CD4-positive, alpha-beta T cell (primary cell): ENCODE measurements at places on chromosomes 2 and 18.

GRCh38 chr2:99422599-99422998 lies 67.2 kb downstream of the REV1 start:
- DNase-seq: no peak

DNA sequence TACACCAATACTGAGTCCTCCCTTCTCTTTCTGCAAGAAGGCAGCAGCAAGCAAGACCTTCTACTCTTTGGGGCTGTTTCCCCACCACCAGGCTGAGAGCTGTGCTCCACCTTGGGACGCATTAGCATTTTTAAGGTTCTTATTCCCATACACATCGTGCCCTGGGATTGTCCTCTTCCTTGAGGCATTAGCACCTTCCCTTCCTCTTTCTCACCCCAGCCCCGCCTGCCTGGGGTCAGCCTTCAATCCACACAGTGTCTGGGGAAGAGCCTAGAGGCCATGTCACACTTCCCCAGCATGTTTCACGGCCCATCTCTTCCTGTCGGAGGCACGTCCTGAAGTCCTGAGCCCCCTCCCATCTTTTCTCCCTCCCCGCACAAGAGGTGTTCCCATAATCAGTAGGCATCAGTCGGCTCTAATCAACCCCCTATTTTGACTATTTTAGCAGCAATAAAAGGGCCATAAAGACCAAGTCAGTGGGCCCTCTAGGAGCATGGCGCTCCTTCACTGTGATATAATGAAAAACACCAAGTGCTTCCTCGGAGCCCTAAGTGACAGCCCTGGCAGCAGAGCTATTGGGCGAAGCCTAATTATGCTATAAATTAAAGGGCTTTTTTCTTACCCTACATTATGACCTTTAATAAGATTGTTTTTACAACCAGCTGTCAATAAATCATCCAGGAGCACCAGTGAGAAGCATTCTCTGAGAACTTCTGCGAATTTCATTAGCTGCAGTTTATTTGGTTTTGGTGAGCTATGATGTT lies 55.0 kb upstream of the PKDCC start:
- no peak for DNase-seq

DNA sequence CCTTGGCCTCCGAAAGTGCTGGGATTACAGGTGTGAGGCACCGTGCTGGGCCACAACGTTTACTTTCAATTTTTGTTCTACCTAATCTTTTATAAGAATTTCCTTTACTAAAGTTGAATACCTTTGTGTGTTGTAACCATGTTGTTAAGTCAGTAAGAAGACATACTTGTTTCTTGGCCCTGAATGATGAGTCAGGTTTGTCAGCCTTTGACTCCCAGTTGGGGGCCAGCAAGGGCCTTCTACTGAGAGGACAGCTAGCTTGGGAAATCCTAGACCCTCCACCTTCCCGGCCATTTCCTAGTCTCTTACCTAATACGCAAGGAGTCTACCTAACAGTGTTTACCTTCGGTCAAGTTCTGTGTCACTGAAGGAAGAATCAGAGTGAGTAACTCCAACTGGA lies 22.7 kb downstream of the MTHFD2 start:
- no peak for DNase-seq

DNA sequence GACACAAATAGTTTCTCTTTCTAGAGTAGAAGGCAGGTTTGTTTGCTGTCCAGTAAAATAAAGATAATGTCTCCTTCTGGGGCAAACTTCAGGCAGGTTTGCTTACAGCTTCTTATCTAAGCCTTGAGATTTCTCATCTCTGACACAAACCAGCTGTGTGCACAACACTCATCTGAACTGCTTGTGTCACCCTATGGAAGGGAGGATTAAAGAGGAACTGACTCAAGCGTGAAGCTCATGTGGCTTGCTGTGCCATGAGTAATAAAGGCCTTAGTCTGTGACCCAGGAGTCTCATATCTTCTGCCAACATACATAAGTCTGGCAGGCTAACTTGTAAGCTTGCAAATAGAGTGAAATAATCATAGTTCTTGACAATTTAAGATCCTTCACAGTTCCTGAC lies 24.2 kb upstream of the CPO start:
- no peak for DNase-seq

DNA sequence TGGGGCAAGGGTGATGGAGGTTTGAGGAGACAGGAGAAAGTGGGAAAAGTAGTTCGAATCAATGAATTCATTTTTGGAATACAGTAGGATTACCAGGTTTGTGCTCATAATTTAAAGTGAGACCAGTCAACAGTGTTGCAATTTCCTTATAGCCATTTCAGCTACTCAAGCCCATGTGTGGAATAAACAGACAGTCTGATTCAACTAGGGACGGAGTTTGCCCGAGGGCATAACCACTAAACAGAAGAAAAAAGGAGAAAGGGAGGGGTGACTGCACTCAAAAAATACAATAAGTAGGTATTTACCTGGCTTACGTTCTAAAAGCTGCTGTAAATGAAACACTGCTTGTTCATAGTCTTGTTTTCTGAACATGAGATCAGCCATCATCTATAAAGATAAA lies 55.2 kb downstream of the TTC21B start:
- DNase-seq: no peak

DNA sequence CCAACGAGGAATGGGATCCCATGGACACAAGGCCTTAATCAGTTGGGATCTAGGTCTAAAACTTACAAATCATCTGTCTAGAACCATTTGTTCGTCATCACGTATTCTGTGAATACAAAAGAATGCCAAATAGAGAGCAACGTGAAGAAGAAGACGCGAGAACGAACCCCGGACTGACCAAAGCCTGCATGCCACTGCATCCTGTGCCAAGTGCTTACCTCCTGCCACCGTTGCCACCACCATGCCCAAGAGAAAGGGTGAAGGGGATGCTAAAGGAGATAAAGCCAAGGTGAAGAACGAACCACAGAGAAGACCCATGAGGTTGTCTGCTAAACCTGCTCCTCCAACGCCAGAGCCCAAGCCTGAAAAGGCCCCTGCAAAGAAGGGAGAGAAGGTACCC lies 30.2 kb downstream of the ITSN2 start:
- DNase-seq: no peak

DNA sequence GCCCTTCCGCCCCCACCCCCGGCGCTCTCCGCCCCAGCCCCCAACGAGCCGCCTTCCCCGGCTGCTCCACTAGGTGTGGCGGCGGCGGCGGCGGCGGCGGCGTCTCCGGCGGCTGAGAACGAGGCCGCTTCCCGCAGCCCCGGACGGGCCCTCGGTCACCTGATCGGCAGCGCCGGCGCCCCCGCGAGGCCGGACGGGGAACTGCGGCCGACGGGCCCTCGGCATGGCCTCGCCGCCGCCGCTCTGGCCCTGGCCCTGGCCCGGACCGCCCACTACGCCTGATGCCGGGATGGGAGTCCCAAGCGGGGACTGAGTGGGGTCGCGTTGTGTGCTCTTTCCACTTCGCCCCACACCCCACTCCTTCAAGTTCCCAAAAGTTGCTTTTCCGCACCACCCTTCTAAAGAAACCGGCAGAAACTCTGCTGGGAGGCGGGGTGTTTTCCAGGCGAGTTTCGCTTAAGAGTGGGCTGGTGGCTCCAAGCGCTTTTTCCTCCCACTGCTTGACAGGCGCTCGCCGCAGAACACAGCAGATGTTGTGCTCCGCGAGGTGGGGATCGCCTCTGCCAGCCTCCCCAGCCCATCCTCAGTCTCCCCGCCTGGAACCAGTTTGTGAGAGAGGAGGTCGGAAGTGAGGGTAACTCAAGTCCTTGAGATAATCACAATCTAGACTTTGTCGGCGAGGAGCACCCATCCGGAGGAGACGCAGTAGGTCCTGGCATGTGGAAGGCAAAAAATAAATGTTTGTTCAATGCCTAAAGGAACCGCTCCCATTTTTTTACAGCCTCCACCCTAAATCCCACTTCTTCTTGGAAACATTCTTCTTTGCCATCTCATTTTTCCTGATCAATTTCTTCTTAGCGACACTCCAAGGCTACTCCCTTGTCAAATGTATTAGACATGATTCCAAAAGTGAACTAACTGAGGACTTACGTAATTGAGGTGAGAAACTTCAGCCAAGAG lies at the start of gene NCKAP1:
TSS of gene NCKAP1 (minus strand) at position 117 of the 960 bp plus-strand sequence. CDS start 358 bp downstream, outside the sequence.
- DNase-seq: peak; percentile 83

DNA sequence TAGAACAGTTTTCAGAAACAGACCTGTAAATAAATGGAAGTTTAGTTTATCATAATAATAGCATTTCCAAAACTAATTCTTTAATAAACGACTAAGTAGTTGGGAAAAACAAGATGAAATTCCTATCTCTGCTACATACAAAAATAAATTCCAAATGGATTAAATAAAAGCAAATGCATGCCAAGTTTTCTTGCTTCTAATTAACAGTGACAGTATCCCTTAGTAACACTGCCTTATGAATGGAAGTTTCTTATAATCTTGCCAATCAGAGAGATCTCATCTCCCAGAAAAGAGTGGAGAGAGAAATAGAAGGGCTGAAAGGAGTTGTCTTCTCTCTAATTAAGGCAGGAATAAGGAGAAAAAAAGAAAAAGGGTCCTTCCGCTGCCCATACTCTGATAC lies 133.9 kb downstream of the GFPT1 start:
- DNase-seq: no peak

DNA sequence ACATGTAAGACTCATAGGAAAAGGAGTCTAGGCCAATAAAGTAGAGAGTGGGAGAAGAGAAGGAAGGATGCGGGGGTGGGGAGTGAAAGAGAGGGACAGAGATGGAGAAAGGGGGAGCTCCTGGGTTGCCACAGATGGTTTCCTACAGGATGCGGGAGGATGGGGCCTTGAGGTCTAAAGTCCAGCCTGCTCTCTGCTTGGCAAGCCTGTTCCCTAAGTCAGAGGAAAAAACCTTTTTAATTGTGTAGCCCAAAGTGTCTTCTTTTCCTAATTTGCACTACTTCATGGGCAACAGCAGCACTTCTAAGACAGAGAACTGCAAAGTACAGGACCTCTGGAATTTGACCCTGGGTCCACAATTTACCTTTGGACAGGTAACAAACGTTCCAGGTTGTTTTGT lies 1.4 kb upstream of the FAM110C start:
- DNase-seq: no peak

- no peak for DNase-seq
These were observed 83.6 kb downstream of the CCDC138 start for GRCh38 chr2:108870069-108870644.

- DNase-seq: no peak
These were observed 98.1 kb downstream of the WDSUB1 start for GRCh38 chr2:159188449-159188848.

GRCh38 chr2:212157012-212157411 lies 381.6 kb downstream of the ERBB4 start:
- DNase-seq: no peak

GRCh38 chr2:128997166-128997866 lies 678.6 kb upstream of the HS6ST1 start:
- no peak for DNase-seq

DNA sequence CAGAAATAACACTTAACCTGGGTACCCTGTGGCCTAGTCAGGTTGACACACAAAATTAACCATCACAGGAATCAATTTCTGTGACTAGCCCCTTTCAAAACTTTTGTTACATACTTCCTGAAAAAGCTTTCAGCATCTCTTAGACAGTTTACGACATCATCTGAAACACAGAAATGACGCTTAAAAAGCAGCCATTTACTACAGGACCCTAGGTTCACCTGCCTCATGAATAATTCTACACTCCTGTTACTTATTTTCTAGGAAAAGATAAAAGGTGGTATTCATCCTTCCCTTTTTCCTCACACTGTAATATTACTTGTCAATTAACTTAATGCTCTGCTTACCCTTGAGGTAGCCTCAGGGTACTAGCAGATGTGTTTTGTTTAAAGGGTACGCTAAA lies 388.4 kb downstream of the IRS1 start:
- DNase-seq: no peak

DNA sequence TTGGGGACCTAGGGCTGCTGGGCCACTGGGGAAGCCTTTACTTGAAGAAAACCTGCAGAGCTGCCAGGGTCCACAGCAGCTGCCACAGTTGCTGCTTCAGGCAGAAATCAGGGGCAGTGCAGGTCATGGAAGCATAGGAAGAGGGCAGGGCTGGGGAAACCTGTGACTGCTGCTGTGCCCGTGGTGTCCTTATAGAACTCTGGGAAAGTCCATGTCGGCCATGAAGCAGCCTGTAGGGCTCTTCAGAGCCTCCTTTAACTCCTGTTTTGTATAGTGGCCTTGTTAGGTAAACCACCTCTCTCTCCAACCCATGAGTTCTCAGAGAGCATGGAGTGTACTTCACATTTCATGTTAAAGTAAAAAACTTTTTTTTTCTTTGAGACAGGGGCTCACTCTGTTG lies 62.1 kb downstream of the SMAD4 start:
- DNase-seq: no peak

DNA sequence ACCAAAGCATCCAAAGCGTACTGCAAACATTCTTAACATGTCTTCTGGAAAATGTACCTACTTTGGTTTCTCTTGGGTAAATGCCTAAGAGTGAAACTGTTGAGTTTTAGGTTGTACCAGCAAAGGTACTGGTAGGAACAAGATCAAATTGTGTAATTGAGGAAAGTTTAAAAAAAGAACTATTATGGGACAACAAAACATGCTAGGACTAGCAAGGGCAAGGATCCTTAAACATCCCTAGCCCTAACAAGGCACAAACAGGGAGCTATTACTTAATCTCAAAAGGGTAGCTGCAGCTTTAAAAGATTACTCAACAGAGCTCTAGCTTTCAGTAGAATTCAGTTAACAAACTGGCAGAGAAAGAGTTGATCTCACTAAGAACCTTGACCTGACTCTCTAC lies 56.0 kb upstream of the GRB14 start:
- no peak for DNase-seq

DNA sequence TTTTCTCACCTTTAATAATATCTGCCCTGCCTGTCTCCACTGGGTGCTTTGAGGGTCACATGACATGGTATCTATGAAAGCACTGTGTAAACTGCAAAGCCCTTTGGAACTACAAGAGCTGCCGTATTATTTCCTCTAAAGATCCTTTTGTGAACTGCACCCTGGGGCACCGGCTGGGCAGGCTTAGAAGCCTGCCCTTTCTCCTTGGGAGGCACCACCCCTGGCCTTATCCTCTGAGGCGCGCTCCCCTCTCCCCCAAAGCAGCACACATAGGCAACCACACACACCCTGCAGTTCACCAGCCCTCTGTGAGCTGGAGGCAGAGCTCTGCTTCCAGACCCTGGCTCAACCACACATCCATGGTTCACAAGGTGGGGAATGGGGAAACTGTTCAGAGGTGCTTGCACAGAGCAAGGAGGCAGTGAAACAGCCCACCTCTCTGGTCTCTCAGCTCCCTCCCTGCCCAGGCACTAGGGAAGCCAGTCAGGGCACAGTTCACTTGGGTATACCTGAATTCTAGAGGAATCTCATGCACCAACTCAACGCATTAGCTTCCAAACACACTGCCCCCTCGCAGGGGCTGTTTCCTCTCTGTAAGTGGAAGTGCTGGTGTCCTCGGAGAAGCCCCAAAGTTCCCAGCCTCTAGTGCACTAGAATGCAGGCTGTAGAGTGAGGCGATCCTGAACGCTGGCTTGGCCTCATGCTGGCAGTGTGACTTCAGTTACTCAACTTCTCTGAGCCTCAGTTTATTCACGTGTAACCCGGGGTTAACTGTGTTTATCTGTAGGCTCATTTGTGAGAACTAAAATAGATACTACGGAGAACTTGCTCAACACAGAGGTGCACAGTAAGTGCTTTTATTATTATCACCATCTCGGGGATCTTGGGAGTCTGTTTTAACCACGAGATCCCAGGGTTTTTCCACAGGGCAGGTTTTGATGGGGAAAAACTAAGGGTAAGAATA lies 11.0 kb downstream of the SIGLEC15 start:
- DNase-seq: no peak

- no peak for DNase-seq
These were observed 720.3 kb downstream of the DPP10 start for GRCh38 chr2:115162494-115163293.
